ENCODE measurements at places on chromosomes 7 and 10.

- peak; percentile 81 for DNase-seq
Measured at GRCh38 chr7:139648941-139649425, 125.5 kb downstream of the CLEC2L start.

DNA sequence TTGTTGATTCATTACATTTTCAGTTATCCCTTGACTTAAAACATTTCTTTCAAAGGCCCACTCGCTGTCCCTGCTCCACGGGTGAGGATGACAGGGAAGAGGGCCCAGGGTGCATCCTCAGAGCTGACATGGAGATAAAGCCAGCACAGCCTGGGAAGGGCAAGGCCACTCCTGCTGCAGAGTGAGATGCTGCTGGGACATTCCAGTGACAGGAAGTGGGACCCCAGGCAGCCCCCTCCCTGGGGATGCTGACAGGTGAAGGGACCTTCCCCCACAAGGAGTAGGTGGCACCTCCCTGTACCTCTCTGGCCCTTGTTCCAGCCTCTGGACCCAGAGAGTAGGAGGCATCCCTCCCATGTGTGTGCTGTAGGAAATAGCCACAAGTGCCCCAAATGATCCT is 97.8 kb upstream of the DDC start:
- DNase-seq = no peak

DNA sequence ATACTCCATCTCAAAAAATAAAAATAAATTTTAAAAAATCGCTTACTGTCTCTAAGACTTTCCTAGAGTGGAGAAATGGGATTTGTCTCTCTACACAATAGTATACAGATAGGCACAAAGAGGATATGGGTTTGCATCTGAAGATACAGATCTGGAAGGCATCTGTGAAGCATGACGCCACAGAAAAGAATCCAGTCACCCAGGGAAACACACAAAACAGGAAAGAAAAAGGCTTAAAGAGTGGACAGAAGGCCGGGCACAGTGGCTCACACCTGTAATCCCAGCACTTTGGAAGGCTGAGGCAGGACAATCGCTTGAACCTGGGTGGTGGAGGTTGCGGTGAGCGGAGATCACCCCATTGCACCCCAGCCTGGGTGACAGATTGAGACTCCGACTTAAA is 61.3 kb downstream of the SKIDA1 start:
- DNase-seq = no peak

DNA sequence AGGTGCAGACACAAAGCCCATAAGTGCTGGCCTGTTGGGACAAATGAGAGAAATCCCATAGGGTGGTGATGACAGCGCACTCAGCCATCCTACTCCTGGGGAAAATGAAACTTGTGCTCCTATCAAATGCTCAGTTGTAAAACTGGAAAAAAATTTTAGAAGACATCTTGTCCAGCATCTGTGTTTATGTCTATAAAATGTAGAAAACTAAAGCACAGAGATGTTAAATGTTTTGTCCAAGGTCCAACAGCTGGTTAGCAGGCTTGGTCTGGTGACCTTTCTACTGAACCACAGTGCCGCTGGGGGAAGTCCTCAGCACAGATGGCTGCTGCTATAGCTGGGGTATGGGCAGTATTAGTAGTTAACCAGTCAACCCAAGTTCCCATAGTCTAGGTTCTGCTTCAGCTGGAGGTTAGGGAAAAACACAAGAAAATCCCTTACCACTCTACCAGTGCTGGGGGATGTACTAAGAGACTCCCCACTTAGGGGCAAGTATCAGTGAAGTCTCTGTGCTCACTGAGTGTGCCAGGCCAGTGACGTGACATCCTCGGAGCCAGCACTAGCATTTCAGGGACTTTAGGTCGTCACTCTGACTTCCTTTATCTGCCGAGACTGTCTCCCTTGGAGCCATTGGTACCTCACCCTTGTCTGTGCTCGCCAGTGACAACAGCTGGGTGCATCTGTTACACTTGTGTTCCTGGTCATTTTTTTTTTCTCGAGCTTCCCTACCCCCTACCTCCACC is 1.9 kb downstream of the TSPAN33 start:
- no peak for DNase-seq

GRCh38 chr7:112293416-112293815 is 86.9 kb downstream of the ZNF277 start:
- no peak for DNase-seq

DNA sequence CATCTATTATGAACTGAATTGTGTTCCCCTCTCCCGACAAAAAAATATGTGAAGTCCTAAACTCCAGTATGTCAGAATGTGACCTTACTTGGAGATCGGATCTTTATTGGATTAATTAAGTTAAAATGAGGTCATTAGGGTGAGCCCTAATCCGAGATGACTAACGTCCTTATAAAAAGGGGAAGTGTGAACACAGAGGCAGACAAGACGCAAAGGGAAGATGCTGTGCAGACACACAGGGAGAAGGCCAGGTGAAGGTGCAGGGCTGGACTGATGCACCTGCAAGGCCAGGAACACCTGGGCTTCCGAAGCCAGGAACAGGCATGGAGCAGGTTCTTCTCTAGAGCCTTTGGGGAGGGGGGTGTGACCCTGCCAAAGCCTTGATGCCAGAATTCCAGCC is 187.8 kb downstream of the PARD3 start:
- peak; percentile 70 for DNase-seq

GRCh38 chr10:52644373-52645186 is 128.0 kb downstream of the MBL2 start:
- peak; percentile 72 for DNase-seq

GRCh38 chr10:3781468-3782145 is 3.4 kb downstream of the KLF6 start:
- no peak for DNase-seq

DNA sequence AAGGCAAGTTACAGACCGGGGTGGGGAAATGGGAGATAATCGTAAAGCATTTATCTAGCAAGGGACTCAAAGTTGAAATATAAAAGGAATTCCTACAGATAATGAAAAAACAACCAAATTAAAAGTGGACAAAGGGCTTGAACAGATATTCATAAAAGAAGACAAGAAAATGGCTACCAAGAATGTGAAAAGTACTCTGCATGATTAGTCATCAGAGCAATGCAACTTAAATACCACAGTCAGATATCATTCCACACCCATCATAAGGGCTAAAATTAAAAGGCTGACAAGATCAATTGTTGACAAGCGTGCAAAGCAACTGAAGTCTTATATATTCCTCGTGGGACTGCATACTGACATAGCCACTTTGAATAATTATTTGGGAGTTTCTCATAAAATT is 124.6 kb upstream of the RSU1 start:
- no peak for DNase-seq

- no peak for DNase-seq
Measured at GRCh38 chr10:125093199-125093973, 67.0 kb downstream of the CTBP2 start.

DNA sequence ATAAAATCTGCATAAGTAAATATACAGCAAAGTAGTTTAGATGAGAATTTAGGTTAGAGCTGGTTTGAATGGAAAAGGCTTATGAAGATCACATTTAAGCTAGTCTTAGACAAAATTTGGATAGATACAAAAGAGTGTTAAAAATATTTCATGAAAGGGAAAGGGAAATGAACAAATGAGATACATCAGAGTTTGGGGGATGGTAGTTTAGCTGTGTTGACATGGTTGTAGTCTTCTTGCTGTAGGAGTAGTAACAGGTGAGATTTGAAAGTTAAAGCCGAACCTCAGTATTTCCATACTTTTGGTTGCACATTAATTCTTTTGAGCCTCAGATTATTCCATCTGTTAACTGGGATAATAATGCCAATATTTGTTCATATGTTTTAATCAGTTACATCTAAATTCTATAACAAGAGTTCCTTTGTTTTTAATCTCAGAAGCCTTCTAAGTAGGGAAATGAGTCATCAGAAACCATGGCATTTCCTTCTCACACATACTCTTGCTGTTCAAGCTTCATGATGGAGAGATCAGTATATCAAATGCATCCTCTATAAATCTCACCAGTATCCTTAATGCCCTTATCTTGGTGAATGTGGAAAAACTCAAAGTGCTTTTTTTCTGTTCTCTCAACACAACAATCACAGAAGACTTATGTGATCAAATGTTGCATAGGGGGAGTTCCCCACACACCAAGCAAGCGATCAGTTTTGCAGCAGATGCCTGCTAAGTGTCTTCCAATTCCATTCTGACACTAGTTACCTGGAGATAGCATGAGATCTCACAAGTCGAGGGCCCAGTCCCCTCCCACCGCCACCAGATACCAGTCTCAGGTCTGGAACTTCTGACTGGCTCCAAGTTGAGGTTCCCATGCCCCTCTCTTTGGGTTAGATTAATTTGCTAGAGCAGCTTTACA is 84.7 kb downstream of the MAPK8 start:
- DNase-seq = no peak

DNA sequence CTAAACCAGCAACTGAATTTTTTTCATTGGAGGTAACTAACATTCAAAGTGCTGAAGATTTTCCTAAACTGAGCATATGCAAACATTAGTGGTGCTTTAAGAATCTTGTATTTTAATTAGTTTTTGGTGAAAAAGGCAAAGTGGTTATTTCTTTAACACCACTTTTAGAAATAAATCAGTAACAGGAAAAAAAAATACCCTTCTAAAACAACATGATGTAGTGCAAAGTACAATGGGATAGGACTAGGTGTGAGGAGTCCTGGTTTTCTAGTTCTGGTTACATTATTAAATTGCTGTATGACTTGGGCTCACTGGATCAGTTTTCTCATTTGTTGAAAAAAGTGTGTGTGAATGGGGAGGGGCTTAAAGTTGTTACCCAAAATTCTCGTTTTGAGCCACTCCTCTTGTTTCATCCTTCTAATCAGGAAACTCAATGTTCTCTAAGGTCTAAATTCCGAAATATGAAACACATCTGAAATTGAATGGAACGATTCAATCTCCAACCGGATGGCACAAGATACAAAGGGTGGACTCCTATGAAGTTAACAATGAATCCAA is 1.8 kb downstream of the WASL start:
- DNase-seq = no peak

DNA sequence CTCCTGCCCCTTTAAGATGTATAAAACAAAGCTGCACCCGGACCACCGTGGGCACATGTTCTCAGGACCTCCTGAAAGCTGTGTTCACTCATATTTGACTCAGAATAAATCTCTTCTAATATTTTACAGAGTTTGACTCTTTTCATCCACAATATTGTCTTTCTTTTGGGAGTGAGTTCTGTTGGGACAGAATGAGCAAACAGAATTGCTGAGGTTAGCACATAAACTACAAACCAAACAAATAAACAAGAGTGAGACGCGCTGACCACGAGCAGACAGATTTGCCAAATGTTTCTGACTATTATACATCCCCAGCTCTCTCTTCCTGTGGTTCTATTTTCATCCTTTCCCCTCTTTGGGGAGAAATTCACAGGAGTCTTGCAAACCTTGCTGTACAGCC is 526.7 kb downstream of the CALN1 start:
- DNase-seq = no peak

DNA sequence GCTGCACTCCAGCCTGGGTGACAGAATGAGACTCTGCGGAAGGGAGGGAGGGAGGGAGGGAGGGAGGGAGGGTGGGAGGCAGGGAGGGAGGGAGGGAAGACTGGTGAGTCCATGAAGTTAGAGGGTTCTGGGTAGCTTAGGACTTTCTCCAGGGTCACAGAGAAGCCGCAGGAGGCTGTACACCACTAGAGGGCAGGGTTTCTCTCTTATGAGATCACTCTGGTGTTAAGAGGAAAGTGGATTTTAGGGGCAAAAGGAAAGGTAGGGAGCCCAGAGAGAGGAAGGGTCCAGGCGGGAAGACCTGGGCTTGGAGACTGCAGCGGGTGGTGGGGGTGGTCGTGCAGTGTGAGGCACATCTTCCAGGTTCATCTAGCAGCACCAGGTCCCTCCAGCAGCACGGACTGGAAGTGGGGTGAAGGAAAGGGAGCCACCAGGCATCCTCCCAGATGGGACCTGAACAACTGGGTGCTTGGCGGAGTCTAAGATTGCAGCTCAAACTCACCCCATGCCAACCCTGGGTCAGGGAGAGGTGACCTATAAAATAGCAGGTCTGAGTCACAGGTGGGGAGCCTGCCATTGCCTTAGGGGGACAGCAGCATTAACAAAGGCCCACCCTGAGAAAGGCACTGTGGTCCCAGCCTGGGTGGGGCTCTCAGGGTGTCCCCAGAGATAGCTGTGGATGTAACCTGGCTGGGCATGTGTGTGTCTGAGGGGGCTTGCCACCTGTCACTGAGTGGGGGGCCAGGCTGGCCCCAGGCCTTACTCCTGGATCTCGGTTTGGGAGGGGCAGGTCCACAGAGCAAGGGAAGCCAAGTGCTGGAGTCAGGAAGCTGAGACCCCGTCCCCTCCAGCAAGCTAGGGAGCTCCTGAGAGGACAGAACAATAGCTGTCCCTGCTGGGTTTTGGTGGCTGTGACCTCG is 48.5 kb upstream of the SLC29A3 start:
- DNase-seq = peak; percentile 93

GRCh38 chr10:88838766-88839350 is 12.8 kb downstream of the ANKRD22 start:
- no peak for DNase-seq

GRCh38 chr10:8738987-8739386 is 684.5 kb downstream of the GATA3 start:
- no peak for DNase-seq

GRCh38 chr10:48538611-48539010 is 66.3 kb downstream of the ARHGAP22 start:
- DNase-seq = no peak

GRCh38 chr10:23362069-23362830 is 17.7 kb upstream of the C10orf67 start:
- no peak for DNase-seq

- no peak for DNase-seq
Measured at GRCh38 chr10:78765726-78766335, 302.9 kb upstream of the ZMIZ1 start.

GRCh38 chr10:123157210-123157609 is 3.0 kb downstream of the BUB3 start:
- DNase-seq = no peak

DNA sequence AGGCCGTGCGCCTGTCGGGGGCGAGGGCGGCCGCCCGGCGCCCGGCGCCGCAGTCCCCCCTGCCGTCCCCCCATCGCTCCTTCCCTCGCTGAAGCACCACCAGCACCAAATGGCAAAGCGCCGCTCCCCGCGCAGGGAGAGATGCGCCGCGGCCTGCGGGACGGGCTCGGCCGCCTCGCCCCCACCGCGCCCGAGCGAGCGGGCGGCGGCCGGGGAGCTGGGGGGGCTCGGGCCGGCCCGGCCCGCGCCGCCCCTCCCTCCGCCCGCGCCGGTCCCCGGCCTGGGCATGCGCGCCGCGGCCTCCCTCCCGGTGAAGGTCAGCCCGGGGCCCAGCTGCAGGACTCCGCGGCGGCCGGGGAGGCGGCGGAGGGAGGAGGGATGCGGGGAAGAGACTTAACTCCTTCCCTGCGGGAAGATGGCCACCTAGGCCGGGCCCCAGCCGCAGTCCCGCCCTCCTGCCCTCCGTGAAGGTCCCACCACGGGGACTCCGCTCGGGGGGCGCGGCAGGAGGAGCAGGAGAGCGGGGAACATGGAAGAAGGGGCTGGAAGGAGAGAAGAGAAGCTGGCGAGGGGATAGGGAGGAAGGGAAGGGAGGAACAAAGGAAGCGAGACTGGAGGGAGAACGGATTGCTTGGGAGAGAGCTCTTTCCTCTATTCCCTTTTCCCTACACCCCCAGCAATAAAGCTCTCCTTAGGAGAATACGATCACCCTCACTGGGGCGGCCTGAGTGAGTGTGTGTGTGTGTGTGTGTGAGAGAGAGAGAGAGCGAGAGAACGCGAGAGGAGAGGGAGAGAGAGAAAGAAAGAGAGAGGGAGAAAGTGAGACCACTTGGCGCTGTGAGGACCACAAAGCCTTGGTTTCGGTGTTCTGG is 3.4 kb upstream of the SMARCD3 start:
- no peak for DNase-seq

GRCh38 chr10:60042914-60043313 is 136.6 kb upstream of the CCDC6 start:
- no peak for DNase-seq

Data from Kasumi-1 (cell line).